ENCODE measurements at places on chromosomes 12 and 14.

- no peak for DNase-seq
Observed at GRCh38 chr14:102591372-102591943, 991 bp upstream of the RCOR1 start.

GRCh38 chr12:93042684-93043083 lies 113.6 kb upstream of the EEA1 start:
- DNase-seq = peak; percentile 92

DNA sequence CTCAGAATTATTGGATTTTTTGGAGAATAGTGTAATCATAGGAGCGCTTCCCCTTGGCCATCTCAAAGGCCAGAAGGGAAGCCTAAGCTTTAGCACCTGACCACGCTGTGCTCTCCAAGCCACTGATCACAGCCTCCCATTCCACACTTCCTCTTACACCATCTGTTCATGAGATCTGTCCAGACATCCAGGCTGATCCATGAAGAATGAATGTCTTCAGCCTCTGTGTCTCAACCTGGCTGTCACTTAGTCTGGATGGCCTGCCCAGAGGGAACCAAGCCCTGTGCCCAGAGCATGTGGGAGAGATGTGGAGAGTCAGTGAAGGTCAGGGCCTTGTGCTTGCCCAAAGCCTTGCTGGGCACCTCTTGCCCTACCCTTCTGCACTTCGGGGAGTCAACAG lies 40.5 kb downstream of the TSPAN11 start:
- no peak for DNase-seq

DNA sequence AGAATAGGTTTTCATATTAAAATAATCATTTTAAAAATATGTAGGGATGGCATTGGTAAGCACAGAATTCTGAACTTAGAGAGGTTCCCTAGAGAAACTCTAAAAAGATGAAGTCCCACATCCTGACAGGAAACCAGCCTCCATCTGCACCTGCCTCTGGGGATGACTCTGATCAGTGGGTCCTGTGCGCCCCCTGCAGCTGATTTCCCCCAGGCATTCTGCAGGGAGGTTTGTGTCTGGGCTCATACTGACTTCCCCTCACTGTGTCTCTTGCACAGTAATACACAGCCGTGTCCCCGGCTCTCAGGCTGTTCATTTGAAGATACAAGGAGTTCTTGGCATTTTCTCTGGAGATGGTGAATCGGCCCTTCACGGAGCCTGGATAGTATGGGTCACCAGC lies 602.9 kb downstream of the TMEM121 start:
- DNase-seq = no peak

- no peak for DNase-seq
Observed at GRCh38 chr14:52377940-52378339, 63.8 kb downstream of the PTGER2 start.

- no peak for DNase-seq
Observed at GRCh38 chr12:24049101-24049500, 99.6 kb upstream of the SOX5 start.

GRCh38 chr12:76914102-76914859 lies 35.5 kb upstream of the CSRP2 start:
- DNase-seq = no peak

DNA sequence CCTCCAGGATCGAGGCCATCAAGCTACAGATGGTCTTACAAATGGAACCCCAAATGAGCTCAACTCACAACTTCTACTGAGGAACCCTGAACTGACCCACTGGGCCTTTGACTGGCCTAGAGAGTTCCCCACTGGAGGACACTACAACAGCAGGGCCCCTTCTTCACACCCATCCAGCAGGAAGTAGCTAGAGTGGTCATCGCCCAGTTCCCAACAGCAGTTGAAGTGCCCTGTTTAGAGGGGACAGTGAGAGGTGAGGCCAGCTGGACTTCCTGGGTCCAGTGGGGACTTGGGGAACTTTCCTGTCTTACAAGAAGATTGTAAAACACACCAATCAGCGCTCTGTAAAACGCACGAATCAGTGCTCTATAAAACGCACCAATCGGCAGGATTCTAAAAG lies 247.9 kb upstream of the BTG1 start:
- DNase-seq = no peak

GRCh38 chr14:49479432-49479831 lies 106.7 kb downstream of the RPS29 start:
- no peak for DNase-seq

DNA sequence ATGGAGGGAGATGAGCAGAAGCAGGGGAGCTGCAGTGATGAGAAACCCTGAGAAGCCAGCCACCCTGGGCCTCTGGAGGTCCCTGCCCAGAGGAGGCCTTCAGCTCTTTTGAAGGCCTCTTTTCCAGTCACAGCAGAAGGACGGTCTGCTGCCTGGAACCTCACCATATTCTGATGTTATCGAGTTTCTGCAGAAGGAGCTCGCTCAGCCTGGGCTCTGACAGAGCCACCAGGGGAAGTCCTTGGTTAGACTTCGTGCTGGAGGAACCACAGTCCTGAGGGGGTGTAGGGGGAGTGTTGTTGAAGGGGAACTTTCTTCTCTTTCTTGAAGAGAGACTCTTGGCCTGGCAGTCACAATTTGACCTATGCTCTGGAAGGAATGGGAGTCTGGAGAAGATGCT lies 25.1 kb upstream of the BATF start:
- no peak for DNase-seq

DNA sequence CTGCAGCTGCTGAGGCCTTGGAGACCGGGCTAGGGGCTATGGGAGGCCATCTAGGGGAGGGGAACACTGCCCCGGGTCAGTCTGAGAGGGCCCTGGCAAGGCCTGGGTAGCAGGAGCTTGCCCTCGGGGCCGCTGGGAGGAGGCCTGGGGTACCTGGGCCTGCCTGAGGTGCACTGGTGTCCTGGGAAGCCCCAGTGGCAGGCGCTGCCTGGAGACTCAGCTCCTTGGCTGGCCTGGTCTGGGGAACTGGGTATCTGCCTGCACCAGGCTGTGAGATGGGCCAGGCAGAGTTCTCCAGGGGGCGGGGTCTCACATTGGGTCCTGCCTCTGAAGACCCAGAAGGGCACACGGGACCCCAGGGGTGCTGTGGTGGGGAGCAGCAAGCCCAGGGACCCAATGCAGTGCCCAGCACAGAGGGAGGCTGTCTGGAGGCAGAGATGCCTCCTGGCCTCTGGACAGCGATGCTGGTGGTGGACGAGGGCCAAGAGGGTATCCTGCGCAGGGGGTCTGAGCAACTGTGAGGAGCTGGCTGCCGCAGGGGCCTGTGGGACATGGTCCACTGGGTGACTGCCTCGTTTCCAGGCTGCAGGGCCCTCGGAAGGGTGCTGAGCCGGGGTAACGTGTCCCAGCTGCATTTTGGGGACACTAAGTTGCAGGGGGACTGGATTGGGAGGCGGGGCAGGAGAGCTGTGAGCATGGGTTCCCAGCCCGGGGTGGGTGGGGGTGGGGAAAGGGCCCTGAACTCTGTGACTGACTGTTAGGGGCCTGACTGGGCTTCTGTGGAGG lies 7.4 kb upstream of the MTA1 start:
- DNase-seq = no peak

DNA sequence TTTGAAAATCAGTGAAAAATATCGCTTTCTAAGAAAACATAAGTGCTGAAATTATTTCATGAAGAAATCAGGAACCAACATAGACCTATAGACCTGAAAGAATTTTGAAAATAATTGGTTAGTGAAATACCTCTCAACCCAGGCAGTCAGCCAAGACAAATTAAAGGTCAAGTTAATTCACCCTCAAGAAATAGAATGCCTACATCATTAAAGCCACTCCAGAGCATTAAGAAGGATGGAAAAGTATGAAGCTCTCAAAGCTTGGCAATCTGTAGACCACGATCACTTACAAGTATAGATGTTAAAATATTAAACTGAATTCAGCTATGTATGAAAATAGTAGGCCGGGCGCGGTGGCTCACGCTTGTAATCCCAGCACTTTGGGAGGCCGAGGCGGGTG lies 48.3 kb downstream of the SFSWAP start:
- no peak for DNase-seq

- peak; percentile 17 for DNase-seq
Observed at GRCh38 chr12:111467857-111468241, 62.1 kb downstream of the SH2B3 start.

- no peak for DNase-seq
Observed at GRCh38 chr14:91202234-91202974, 42.1 kb downstream of the GPR68 start.

DNA sequence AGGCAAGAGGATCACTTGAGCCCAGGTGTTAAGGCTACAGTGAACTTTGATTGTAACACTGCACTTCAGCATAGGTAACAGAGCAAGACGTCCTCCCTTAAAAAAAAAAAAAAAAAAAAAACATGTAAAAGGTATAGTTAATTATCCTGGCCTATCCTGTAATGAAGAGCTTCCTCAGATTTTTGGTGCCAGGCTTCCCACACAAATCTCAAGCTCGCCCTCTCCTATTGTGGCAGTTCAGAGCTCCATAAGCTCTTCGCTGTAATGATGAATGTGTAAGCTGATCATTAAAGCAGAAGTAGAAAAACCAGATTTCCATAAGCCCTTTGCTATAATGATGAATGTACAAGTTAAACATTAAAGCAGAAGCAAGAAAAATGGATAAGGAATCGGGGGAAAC lies 2.0 kb upstream of the SLC39A2 start:
- DNase-seq = peak; percentile 62

- DNase-seq = no peak
Observed at GRCh38 chr14:51498411-51499227, 153.1 kb upstream of the FRMD6 start.

DNA sequence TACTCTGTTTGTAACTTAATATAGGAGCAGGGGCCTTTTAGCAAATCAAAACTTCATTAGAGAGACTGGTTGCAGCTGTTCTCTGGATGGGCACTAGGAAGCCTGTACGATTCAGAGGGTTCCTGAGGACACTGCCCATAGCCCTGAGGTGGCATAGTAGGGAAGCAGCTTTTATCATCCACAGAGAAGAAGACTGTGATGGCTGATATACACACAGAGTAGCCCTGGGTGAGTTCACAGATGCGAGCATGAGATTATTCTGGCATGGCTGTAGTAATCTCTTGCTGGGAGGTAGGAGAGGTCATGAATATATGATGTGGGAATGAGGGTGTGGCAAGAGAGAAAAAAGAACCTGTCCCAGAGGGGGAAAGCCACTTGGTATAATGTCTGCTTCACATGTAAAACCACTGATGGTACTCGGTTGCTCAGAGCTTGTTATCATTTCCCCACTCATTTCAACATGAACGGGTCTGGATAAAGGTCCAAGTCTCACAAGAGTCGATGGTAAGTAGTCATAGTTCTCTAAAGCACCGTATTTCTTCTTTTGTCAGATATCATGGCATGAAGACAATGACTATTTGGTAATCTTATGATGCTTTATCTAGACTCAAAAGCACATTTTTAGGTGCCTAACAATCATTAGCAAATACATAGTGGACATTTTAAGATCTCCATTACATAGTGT lies 52.0 kb downstream of the PEBP1 start:
- no peak for DNase-seq

GRCh38 chr12:119592232-119592631 lies 1.3 kb upstream of the TMEM233 start:
- DNase-seq = no peak

DNA sequence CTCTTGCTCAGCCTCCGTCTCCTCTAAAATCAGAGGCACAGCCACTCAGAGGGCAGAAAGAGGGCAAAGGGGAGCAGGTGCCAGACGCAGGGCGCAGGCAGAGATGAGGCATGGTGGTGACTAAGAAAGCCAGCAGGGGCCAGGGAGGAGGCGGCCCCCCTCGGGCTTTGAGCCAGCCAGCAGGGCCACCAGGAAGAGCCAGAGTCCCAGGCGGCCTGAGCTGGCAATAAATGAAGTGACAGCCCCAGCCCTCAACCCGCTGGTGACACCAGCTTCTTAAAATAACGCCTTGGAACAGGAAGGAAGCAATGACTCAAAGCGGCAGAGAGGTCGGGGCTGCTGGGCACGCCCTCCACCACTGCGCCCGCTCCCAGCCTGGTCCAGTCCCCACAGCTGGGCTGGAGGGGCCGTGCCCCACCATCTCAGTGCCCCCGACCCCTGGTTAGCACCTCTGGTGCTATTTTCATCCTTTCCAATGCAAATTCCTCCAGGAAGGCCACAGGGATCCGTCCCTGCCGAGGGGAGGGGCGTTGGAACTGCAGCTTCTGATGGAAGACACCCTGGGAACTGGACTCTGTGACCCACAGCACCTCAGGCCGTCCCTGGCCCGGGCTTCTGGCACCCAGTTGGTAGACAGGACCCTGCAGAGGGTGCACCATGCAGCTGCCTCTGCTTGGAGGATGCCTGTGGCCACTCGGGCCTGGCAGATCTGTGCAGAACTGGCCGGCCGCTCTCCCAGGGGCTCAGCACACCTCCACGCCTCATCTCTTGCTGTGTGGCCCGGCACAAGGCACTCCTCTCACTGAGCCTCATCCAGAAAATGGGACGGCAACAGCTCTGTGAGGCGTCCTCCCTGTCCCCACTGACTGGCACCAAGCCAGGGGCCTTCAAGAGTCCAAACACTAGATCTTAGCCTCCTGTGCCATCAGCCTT lies 113.7 kb downstream of the NCOR2 start:
- peak; percentile 36 for DNase-seq

GRCh38 chr14:54776361-54777001 lies 126.1 kb downstream of the GCH1 start:
- no peak for DNase-seq

DNA sequence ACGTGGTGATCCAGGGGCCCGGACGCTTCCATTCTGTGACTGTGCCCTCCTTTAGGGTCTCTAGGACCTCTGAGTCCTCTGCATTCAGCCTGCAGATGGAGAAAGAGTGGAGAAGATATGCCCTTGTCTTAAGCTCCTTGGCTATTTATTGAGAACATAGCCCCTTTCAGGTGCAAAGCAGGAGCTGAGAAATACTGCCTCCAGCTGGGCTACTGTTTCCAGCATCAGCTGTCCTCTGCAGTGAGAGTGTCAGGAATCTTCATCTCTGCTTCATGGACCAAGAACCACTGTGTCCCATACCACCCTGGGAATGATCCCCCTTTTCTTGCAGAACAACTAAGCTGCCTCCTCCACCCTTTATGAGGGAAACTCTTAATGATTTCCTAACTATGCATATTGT lies 47.8 kb upstream of the CEP83 start:
- no peak for DNase-seq

Data from large intestine (tissue), 12 donors.